ENCODE measurements at places on chromosomes 2 and 18. TPM values are rescaled to one million over a fixed set of nuclear protein-coding genes. Genes with fewer than 3 reads are reported as not detected.

The HMSD gene
- total RNA-seq = not detected

The ZNG1B gene
- total RNA-seq = 36.0 TPM

The TNFAIP6 gene
- 1.7 TPM for total RNA-seq

The SLC25A52 gene
- not detected for total RNA-seq

The ANKRD62 gene
- 0.18 TPM for total RNA-seq

The FBXO48 gene
- not detected for total RNA-seq

The LOXHD1 gene
- not detected for total RNA-seq

The GKN1 gene
- total RNA-seq = not detected

The DSG1 gene
- 0.14 TPM for total RNA-seq

The LDLRAD4 gene
- total RNA-seq = 48.6 TPM

The BOLL gene
- not detected for total RNA-seq

The ADRA2B gene
- not detected for total RNA-seq

The PDE11A gene
- 2.3 TPM for total RNA-seq

The HOXD1 gene
- total RNA-seq = 0.21 TPM

The MAP4K3 gene
- 31.5 TPM for total RNA-seq

The ANKRD30BL gene
- total RNA-seq = 1.2 TPM

The MEP1B gene
- not detected for total RNA-seq

The CCDC85A gene
- 13.8 TPM for total RNA-seq

The TTC39C gene
- total RNA-seq = 50.6 TPM

The GPR155 gene
- 2.3 TPM for total RNA-seq

The HOXD9 gene
- 78.1 TPM for total RNA-seq

The DNER gene
- 3.6 TPM for total RNA-seq

The MTLN gene
- total RNA-seq = 54.7 TPM

The COL5A2 gene
- 36.1 TPM for total RNA-seq

The PARD3B gene
- 35.8 TPM for total RNA-seq

The MYCN gene
- total RNA-seq = 1.9 TPM

The MC5R gene
- total RNA-seq = not detected

The SCN2A gene
- total RNA-seq = 1.1 TPM

The PXDN gene
- total RNA-seq = 254 TPM

The COMMD1 gene
- total RNA-seq = 80.7 TPM

The NEUROD1 gene
- total RNA-seq = not detected

The PLA2R1 gene
- total RNA-seq = 24.1 TPM

The ALPP gene
- not detected for total RNA-seq

The ICOS gene
- total RNA-seq = not detected

The CYTIP gene
- total RNA-seq = not detected

The MATN3 gene
- 2.1 TPM for total RNA-seq
